GM23248 (cell line): ENCODE measurements at places on chromosomes 7 and 10.
A peak's percentile ranks its signal among the peaks of the same experiment; 100 is the strongest.

DNA sequence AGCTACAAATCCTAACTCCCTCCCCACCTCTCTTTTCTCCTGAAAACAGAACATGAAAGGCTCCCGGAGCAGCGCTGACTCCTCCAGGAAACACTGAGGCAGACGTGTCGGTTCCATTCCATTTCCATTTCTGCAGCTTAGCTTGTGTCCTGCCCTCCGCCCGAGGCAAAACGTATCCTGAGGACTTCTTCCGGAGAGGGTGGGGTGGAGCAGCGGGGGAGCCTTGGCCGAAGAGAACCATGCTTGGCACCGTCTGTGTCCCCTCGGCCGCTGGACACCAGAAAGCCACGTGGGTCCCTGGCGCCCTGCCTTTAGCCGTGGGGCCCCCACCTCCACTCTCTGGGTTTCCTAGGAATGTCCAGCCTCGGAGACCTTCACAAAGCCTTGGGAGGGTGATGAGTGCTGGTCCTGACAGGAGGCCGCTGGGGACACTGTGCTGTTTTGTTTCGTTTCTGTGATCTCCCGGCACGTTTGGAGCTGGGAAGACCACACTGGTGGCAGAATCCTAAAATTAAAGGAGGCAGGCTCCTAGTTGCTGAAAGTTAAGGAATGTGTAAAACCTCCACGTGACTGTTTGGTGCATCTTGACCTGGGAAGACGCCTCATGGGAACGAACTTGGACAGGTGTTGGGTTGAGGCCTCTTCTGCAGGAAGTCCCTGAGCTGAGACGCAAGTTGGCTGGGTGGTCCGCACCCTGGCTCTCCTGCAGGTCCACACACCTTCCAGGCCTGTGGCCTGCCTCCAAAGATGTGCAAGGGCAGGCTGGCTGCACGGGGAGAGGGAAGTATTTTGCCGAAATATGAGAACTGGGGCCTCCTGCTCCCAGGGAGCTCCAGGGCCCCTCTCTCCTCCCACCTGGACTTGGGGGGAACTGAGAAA, 30.4 kb downstream of the PFKFB3 start:
- DNase-seq: no peak

GRCh38 chr10:77915319-77916105, 11.0 kb downstream of the DLG5 start:
- no peak for DNase-seq

DNA sequence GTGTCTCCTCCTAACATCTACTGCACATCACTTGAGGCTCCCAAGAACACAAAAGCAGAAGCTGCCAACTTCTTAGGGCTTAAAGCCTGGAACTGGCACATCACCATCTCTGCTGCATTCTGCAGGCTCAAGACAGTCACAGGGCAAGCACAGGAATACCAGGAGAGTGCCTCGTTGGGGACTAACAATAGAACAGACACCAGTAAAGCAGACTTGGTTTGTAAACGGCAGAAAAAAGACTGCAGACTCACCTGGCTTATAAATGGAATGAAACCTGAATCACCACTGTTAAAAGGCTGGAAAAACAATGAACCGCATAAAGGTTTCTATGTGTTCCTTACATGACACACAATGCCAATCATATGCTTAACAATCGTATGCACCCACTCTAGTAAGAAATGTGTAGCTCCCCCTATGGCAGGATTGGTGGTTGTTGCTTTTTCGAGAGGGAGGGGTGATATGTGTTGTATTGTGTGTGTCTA, 12.8 kb downstream of the RHEB start:
- DNase-seq: no peak

- no peak for DNase-seq
Observed at GRCh38 chr7:81791568-81792518, 22.0 kb upstream of the HGF start.

GRCh38 chr10:13165177-13165576, 3.8 kb downstream of the MCM10 start:
- no peak for DNase-seq

DNA sequence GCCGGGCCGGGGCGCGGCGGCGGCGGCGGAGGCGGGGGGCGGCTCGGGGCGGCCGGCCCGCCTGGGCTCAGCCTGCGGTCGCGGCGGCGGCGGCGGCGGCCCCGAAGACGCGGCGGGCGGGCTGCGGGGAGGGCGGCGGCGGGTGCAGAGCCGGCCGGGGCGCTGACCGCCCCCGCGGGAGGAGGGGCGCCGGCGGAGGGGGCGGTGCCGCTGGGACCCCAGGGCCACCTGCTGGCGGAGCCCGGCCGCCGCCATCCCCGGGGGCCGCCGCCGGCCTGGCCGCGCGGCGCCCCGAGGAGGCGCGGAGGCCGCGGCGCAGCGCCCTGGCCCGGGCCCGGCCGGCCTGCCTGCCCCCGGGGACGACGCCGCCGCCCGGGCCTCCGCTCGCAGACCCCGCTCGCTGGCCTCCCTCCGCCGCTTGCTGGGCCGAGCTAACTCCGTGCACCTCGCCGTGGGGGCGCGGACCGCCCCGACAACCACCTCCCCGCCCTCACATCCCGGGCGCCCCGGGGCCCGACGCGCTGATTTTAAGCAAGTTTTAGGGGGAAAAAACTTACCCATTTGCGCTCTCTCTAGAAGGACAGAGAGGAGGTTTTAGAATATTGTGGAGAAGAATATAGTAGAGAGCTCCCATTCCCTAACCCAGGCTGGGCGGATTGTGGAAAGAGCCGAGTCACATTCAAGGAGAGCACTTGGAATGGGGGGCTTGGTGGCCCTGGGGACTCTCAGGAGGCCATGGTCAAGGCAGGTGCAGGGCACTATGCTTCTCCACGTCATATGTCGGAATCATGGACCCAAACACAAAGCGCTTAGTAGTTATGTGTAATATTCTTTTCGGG, at the start of gene BEND7:
Gene BEND7, minus strand, starts transcription at position 140 of the 839 bp plus-strand sequence. CDS start 481 bp downstream, outside the sequence.
- peak; percentile 52 for DNase-seq

- no peak for DNase-seq
Observed at GRCh38 chr7:30278849-30279652, 5.3 kb upstream of the ZNRF2 start.

DNA sequence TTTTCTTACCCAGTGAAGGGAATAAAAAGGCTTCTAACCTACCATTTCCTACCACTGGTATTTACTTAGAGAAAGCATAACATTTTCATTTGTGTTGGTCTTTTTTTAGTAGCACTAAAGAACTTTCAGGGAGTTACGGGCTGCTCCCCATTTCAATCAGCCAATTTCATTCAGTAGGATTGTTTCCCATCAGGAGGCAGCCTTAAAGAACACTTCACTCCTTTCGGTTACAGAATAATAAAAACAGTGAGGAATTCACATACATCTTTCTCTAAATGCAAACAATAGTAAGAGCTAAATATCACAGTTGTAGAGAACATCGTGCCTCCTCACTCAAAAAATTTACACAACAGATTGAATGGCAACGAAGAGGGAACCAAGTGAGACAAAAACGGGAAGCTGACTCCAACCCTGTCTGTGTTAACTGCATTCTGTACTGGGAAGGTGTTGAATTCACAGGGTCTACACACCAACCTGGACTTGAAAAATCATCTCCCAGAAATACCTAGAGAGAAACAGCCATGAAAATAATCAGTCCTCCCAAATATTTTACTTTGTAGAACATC, 55.5 kb upstream of the ABLIM1 start:
- DNase-seq: no peak

DNA sequence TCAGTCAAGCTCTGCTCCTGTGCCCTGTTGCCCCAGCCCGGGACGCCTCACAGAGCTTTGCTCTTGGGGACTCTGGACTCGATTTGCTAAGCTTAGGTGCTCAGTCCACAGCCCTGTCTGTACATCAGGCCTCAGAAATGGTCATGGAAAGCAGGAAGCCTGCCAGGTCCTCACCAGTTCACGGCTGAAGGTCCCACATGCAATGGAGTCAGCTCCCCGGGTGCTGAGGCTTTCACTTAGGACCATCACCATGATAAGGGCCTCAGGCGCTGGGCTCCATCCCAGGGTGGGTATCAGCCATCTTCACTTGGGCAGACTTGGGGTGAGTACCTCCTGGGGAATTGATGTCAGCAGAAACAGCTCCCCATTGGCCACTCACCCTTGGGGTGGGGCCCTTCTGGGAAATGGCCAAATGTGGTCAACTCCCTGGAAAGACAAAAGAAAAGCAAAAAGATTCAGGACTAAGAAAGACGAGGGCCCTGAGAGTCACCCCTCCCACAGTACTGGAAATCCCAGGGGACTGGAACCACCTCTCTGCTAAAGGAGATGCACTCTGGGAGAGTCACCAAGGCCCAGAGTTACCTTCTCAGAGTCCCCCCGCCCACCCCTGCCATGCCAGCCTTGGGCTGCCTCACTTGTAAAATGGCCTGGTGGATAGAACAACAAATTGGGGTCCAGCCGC, 37.6 kb downstream of the FAM53B start:
- DNase-seq: no peak

DNA sequence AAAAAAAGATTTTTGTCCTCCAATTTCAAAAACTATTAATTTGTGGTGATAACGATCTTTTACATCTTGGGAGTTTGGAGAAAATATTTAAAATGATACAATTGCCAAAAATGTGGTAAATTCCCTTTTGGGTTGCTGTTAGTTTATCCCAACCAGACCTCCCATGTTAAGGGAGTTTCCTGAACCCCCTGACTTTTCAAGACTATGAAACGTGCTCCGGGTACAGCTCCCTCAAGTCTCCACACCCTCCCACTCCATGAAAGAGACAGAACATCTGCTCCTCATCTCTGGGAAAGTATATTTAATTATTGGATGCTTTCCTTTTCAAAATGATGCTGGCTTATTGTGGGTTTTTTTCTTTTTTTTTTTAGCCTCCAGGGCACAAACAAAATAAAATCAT, 534.6 kb upstream of the NRP1 start:
- DNase-seq: no peak

DNA sequence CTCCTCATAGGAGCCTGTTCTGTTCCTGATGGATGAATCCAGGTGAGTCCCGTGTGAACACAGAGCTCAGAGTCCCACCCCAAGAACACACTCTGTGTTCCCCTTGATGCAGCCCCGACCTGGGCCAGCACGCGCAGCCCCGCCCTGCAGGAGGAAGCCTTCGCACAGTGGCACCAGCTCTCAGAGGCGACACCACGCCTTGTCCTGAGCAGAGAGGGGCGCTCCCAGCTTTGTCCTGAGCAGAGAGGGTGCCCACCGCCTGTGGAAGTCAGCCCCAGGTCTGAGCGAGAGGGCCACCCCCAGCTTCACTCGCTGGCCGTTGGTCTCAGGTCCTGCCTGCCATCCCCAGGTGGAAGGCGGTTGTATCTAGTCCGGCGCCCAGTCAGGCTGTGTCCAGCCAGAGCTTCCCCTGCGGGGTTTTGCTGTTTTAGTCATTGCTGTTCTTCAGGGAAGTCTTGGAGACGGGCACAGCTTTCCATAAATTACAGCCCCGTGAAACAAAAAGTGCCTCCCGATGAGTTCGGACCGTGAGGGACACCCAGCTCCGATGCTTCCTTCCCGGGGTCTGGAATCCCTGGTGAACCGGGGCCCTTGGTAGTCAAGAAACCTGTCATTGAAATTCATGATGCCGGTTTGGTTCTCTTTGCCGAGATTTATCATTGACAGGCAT, 43.6 kb downstream of the NKX6-2 start:
- no peak for DNase-seq

DNA sequence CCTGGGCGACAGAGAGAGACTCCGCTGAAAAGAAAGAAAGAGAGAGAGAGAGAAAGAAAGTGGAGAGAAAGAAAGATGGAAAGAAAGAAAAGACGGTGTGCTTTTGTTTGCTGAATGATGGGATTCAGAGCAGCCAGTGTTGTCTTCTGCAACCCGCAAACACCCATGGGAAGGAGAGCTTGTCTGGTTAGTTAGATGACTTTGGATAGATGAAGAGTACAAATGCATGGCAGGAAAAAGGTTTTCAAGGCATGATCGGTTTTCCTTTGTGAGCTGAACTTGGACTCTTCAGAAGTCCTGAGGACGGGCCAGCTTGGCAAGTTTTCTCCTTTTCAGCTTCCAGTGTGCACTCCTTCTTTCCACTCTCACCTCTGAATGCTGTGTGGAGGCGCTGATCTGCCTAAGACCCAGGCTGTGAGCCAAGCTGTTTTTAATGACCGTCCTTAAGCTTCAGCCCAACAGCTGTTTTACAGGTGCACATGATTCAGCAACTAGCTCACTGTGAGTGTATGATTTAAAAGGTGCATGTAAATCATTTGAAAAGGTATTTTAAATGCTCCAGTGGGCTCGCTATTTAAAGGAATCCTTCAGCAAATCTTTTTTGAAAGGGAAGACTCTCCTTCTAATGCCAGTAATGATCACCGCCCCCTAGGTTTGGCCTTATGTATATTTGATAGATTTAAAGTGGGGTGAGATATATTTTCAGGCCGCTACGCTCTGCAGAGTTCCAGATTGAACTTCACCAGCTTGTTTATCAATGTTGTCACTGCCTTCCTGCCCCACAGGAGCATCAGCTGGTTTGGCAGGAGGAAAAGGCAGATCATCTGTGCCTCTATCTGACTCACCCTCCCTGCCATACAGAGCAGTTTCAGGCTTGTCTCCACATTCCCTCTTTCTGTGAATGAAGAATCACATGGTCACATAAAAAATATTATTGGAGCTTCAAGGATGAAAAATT, 115.0 kb downstream of the PLXDC2 start:
- peak; percentile 59 for DNase-seq

GRCh38 chr7:42746214-42746613, 165.7 kb downstream of the C7orf25 start:
- DNase-seq: no peak

- no peak for DNase-seq
Observed at GRCh38 chr7:84049071-84049836, 145.3 kb downstream of the SEMA3A start.

- DNase-seq: no peak
Observed at GRCh38 chr10:65518379-65518778, 1407.5 kb upstream of the LRRTM3 start.

GRCh38 chr7:36360244-36360643, 29.4 kb upstream of the ANLN start:
- no peak for DNase-seq

- DNase-seq: no peak
Observed at GRCh38 chr10:11154333-11154732, 136.7 kb downstream of the CELF2 start.

DNA sequence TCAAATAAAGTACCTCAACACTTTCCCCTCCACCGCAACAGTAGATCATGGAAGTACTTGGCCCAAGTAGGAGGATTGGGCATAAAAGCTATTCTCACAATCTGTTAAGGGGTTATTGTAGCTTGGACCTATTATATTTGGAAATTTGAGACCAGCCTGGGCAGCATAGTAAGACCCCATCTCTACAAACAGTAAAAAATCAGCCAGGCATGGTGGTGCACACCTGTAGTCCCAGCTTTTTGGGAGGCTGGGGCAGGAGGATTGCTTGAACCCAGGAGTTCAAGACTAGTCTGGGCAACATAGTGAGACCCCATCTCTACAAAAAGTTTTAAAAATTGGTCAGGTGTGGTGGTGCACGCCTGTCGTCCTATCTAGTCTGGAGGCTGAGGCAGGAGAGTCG, 13.2 kb downstream of the PRKRIP1 start:
- no peak for DNase-seq
